ENCODE measurements at places on chromosomes 16 and 17. TPM values are rescaled to one million over a fixed set of nuclear protein-coding genes. Genes with fewer than 3 reads are reported as not detected.

The PLSCR3 gene
- 6.0 TPM for total RNA-seq

The CES3 gene
- 0.70 TPM for total RNA-seq

The PIMREG gene
- 13.8 TPM for total RNA-seq

The PITPNM3 gene
- 1.5 TPM for total RNA-seq

The CDIPT gene
- 39.6 TPM for total RNA-seq

The DHX58 gene
- total RNA-seq, result 0.33 TPM

The GPR142 gene
- not detected for total RNA-seq

The PGAP6 gene
- total RNA-seq, result 82.1 TPM

The KRTAP4-5 gene
- total RNA-seq, result not detected

The CDC6 gene
- 4.3 TPM for total RNA-seq

The CASKIN2 gene
- total RNA-seq, result 5.3 TPM

The TM4SF5 gene
- not detected for total RNA-seq

The C1QTNF8 gene
- total RNA-seq, result 0.85 TPM

The ARL4D gene
- total RNA-seq, result 8.0 TPM

The HLF gene
- total RNA-seq, result 0.90 TPM

The COG7 gene
- total RNA-seq, result 26.4 TPM

The GH2 gene
- total RNA-seq, result not detected

The SDK2 gene
- total RNA-seq, result 0.41 TPM

The CRHR1 gene
- 0.85 TPM for total RNA-seq

The RAP1GAP2 gene
- 12.9 TPM for total RNA-seq

The KRTAP4-1 gene
- not detected for total RNA-seq

The C1QL1 gene
- total RNA-seq, result 2.5 TPM

The RRN3 gene
- total RNA-seq, result 37.6 TPM

The KRT12 gene
- 1.8 TPM for total RNA-seq

The TBC1D3I gene
- total RNA-seq, result 1.8 TPM

The HOXB13 gene
- 0.81 TPM for total RNA-seq

The NKD1 gene
- 1.4 TPM for total RNA-seq

The EFNB3 gene
- 6.8 TPM for total RNA-seq

The CLEC18A gene
- total RNA-seq, result 4.0 TPM

The GAS2L2 gene
- total RNA-seq, result not detected

The PIRT gene
- total RNA-seq, result 4.5 TPM

The ASGR2 gene
- total RNA-seq, result 0.11 TPM

The KRT17 gene
- not detected for total RNA-seq

The LRRC37A gene
- total RNA-seq, result 7.5 TPM

The RAB26 gene
- 4.8 TPM for total RNA-seq

The KRTAP9-3 gene
- not detected for total RNA-seq

The TBC1D3 gene
- total RNA-seq, result not detected

The CCL7 gene
- total RNA-seq, result not detected

The C1QTNF1 gene
- total RNA-seq, result 14.4 TPM

The DRC3 gene
- total RNA-seq, result 31.4 TPM

The TUBB3 gene
- total RNA-seq, result 345 TPM

The DNAH3 gene
- 0.20 TPM for total RNA-seq

The ADORA2B gene
- total RNA-seq, result 2.9 TPM

The PLLP gene
- 19.6 TPM for total RNA-seq

The CCL4 gene
- 0.13 TPM for total RNA-seq

The ITGAX gene
- 1.5 TPM for total RNA-seq

The LGALS9B gene
- not detected for total RNA-seq

The ALOX12B gene
- not detected for total RNA-seq

The ZNF385C gene
- 3.7 TPM for total RNA-seq

The TRIM16 gene
- 18.2 TPM for total RNA-seq

The NAA60 gene
- 25.6 TPM for total RNA-seq

The KRT39 gene
- total RNA-seq, result not detected

The CDH13 gene
- total RNA-seq, result 2.5 TPM

The NPB gene
- 0.43 TPM for total RNA-seq

The TNRC6A gene
- total RNA-seq, result 39.2 TPM

The VTN gene
- 0.78 TPM for total RNA-seq

The CUEDC1 gene
- 15.9 TPM for total RNA-seq
